ENCODE measurements at places on chromosomes 16 and 17. TPM values are rescaled to one million over a fixed set of nuclear protein-coding genes. Genes with fewer than 3 reads are reported as not detected.

The SLFN14 gene
- not detected for total RNA-seq

The MT2A gene
- 8.2 TPM for total RNA-seq

The PLD6 gene
- total RNA-seq = 2.9 TPM

The OR3A3 gene
- not detected for total RNA-seq

The SLC7A6 gene
- total RNA-seq = 38.3 TPM
